ENCODE measurements at places on chromosomes 11 and 22.

DNA sequence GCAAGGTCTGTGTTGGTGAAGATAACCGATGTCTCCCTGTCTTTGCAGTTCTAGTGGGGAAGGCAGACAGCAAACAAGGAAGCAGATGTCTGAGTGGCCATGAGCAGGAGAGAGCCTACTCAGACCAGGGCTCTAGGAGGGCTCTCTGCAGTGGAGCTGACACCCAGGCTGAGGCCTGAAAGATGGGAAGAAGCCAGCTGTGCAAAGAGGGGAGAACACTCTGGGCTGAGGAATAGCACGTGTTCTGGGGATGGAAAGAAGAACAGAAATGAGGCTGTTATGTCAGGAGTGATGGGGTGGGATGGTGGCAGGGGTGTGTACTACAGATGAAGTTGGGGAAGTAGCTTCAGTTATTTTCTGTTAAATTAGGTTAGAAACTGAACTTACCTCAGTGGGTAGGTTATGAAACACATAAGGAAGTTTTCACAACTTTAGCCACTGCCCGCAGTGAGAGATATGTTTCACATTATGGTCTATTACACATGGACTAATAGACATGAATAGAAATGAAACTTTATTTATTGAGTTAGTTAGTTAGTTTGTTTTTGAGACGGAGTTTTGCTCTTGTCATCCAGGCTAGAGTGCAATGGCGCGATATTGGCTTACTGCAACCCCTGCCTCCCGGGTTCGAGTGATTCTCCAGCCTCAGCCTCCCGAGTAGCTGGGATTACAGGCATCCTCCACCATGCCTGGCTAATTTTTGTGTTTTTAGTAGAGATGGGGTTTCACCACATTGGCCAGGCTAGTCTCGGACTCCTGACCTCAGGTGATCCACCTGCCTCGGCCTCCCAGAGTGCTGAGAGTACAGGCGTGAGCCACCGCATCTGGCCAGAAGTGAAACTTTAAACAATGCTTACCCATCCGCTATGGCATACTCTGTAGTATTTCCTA lies 7.8 kb downstream of the DCPS start:
- no peak for DNase-seq

GRCh38 chr22:42621505-42622002 lies 6.9 kb upstream of the POLDIP3 start:
- DNase-seq, result peak; percentile 37

- DNase-seq, result no peak
These were observed 31.6 kb downstream of the SGSM3 start for GRCh38 chr22:40401981-40402406.

GRCh38 chr22:46027211-46028105 lies 50.5 kb upstream of the WNT7B start:
- DNase-seq, result no peak

DNA sequence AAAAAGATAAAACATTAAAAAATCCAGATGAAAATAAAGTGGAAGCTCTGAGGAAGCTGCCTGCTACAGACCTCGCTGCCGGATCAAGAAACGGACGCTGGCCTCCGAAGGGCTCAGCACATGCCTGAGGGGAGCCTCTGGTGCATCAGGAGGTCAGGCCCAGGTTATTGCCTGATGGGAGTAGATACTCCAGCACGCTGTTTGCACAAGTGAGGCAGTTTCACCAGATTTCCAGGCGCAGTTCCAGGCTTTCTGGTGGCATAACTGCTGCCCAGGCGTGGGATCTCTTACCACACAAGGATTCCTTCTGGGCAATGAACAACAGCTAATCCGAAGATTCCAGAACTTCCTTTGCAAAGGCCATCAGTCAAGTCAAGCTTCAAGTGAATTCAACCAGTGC lies 154.2 kb downstream of the MPPED1 start:
- DNase-seq, result no peak

DNA sequence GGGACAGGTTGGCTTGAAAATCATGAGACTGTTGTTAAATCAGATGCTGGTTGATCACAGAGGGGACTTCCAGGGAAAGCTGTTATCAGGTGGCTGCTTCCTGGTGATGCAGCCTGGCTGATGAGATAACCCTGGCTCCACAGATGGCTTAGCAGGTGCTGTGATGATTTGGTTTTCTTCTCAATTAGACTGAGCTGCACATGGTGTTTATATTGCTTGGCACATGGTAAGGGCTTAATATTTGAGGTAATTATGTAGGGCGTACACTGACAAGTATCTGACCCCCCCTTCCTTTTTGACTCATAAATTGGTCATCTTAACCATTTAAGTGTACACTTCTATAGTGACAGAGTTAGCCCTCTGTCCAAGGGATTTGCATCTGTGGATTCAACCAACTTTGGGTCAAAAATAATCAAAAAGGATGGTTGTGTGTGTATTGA lies 7.0 kb downstream of the RPS3 start:
- peak; percentile 59 for DNase-seq

DNA sequence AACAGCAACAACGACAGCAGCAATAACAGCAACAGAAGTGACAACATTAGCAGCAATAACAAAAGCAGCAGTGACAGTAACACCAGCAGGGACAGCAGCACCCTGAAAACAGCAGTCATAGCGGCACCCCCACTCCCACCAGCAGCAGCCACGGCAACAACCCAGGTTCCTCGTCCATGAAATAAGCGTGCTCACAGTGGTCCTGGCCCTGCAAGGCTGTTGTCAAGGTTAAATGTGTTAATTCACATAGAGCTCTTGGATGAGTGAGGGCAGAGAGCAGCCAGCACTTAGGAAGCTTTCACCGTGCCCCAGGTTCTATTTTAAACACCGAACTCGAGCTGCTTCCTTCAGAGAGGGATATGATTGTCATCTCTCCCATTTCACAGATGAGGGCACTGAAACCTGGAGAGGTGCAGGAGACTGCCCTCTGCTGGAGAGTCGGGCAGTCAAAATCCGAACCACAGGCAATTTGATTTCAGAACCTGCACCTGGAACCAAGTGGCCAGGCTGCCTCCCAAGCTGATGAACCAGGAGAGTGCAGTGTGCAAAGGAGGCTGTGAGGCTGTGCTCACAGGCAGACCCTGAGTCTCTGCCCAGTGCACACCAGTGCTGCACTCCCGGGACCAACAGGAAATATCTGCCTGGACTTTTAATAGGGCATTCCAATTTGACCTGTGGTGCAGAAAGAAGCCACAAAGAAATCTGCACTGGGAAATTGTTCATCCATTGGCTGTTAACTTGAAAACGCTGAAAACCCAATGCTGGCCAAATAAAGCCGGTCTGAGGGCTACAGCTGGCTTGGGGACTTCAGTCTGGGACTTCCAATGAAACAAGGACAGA lies 22.9 kb upstream of the FGF3 start:
- DNase-seq, result no peak

GRCh38 chr22:44112191-44112590 lies 68.5 kb upstream of the PARVG start:
- no peak for DNase-seq

DNA sequence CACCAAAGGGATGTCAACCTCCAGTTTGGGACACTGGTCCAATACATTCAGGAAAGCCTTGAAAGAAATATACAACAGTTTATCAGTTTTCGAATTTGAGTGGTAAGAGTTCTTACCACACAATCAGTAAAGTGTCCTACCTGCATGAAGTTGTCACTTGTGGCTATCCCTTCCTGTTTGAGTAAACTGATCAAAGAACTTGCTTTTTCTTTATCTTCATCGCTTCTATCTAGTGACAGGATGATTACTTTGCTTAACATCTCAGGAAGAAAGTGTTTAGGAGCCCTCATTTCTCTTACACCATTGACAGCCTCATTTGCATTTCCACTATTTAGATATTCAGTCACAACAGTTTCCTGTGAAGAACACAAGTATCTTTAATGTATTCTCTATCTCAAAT lies 8.4 kb downstream of the EIF4G2 start:
- no peak for DNase-seq

GRCh38 chr22:43474161-43475101 lies 62.6 kb downstream of the MPPED1 start:
- no peak for DNase-seq

GRCh38 chr11:12130180-12130980 lies 20.0 kb downstream of the MICAL2 start:
- DNase-seq, result no peak

DNA sequence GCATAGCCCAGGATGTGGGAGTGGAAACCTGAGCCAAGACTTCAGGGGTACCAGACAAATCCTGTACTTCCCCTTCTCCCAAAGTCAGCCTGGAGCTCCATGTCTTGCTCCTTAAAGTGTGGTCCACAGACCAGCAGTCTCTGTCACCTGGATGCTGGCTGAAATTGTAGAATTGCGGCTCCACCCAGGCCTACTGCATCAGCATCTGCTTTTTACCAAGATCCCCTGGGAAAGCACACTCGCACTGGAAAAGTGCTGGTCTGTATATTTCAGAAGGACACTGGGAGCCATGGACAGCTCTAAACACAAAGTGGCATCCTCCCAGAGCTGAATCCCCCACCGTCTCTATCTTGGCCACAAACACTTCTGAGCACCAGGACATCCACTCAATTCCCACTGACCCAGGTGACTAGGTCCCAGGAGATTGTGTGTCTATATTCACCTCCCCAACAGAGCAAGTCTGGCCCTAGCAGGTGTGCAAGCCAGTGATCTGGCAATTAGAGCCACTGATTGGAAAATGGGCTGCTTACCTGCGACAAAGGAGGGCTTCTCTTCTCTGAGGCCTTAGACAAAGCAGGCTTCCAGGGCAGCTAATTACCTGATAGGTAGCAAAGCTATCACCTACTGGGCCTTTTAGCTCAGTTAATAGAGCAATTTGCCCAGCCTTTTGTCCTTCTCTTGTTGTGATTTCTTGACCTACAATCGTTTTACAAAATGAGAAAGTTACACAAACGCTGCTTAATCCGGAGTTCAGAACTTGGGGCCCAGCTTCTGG lies 443.3 kb downstream of the MN1 start:
- no peak for DNase-seq

DNA sequence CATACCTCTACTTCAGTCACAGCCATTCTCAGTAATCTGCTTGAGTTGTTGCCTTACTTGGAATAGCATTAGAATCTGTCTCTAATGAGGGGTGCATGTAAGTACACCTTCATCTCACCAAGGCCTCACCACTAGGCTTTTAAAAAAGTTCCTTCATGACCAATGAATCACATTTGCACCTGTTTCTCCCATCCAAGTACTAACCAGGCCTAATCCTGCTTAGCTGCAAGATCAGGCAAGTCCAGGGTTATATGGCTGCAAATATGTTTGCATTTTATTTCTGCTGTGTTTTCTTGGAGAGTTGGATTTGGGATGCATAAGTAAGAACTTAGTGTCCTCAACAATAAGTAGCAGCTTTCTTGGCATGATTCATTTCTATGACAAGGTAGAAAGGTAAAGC lies 66.9 kb downstream of the BBOX1 start:
- no peak for DNase-seq

- DNase-seq, result no peak
These were observed 148.1 kb downstream of the FBXO7 start for GRCh38 chr22:32622744-32623110.

DNA sequence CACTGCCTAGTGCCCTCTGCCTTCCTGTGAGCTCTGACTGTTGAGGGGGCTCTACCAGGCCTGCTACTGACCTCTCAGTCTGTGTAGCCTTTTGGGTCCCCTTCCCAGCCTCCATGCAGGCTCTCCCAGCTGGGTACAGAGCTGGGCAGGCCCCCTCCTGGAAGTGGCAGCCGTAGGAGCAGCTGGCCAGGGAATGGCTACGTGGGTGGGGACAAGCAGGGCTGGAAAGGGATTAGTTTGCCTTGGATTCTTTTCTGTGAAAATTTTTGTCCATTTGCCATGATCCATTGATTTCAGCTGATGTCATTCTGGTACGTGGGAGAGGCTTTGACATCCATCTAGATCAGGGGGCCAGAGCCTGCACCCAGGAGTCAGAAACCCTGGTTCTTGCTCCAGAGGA lies 23.9 kb upstream of the NECTIN1 start:
- DNase-seq, result peak; percentile 52

- DNase-seq, result no peak
These were observed 11.5 kb downstream of the P2RX3 start for GRCh38 chr11:57349491-57350274.

DNA sequence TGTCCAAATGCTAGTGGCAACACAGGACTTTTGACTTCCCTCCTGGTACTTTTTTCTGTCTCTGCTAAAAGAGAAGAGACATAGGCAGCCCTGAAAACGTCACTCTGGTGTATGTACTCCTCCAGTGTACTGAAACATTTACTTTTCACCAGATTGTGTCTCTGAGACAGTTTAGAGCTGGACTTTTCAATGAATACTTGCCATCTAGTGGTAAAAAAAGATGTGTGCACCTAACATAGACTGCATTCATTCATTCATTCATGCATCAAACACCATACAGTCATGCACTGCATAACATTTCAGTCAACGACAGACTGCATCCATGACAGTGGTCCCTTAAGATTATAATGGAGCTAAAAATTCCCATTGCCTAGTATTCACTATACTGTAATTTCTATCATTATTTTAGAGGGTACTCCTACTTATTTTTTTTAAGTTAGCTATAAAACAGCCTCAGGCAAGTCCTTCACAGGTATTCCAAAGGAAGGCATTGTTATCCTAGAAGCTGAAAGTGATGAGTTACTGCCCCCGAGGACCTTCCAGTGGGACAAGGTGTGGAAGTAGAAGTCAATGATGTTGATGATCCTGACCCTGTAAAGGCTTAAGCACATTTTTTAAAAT lies 186.2 kb downstream of the SPON1 start:
- peak; percentile 6 for DNase-seq

GRCh38 chr11:116360221-116360941 lies 412.4 kb downstream of the BUD13 start:
- DNase-seq, result no peak

- DNase-seq, result no peak
These were observed 303.6 kb downstream of the KIRREL3 start for GRCh38 chr11:126696982-126697381.

- peak; percentile 80 for DNase-seq
These were observed 21.6 kb upstream of the PEX26 start for GRCh38 chr22:18056161-18056666.

- DNase-seq, result no peak
These were observed 1410.8 kb downstream of the TBC1D22A start for GRCh38 chr22:48173061-48173772.

GRCh38 chr22:24303007-24303406 lies 32.4 kb downstream of the SPECC1L start:
- DNase-seq, result no peak

GRCh38 chr11:11568651-11569229 lies 53.1 kb downstream of the GALNT18 start:
- no peak for DNase-seq

Measured in astrocyte (in vitro differentiated cells and primary cell).